ENCODE measurements at places on chromosomes 1 and 21.

GRCh38 chr1:214458541-214458940, 92.9 kb downstream of the PTPN14 start:
- no peak for DNase-seq

DNA sequence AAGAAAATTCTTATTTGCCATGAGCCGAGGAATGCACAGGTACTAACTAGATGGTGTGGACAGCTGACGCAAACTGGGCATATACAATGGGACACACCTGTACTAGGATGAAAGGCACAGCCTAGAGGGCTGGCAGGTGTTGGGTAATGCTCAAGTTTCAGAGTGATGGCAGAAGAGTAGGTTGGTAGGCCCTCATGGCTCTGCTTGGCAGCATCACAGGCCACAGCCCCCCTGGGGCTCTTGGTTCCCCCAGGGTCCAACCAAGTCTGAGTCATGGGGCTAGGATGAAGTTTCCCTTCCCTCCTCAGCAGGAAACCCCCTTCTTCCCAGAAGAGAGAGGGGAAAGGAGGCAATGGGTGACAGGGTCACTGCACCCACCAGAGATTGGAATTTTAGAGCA, 35.2 kb downstream of the SPEN start:
- DNase-seq: no peak

GRCh38 chr1:183838221-183838620, 33.3 kb downstream of the RGL1 start:
- DNase-seq: no peak

DNA sequence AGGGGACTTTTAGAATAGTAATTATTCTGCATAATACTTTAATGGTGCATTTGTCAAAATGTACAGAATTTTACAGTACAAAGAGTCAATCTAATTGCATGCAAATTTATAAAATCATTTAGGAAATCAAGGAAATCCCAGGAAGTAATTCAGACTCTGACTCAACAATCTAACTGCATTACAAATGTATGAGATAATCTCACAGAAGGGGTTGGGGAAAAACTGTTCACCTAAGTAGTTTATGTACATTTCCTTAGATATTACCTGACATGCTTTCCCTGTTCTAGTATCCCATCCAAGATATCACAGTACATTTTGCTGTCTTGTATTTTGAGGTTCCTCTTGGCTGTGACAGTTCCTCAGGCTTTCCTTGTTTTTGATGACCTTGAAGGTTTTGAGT, 4.7 kb downstream of the CRB1 start:
- DNase-seq: no peak

- no peak for DNase-seq
Measured at GRCh38 chr1:31435471-31436409, 22.7 kb downstream of the SERINC2 start.

DNA sequence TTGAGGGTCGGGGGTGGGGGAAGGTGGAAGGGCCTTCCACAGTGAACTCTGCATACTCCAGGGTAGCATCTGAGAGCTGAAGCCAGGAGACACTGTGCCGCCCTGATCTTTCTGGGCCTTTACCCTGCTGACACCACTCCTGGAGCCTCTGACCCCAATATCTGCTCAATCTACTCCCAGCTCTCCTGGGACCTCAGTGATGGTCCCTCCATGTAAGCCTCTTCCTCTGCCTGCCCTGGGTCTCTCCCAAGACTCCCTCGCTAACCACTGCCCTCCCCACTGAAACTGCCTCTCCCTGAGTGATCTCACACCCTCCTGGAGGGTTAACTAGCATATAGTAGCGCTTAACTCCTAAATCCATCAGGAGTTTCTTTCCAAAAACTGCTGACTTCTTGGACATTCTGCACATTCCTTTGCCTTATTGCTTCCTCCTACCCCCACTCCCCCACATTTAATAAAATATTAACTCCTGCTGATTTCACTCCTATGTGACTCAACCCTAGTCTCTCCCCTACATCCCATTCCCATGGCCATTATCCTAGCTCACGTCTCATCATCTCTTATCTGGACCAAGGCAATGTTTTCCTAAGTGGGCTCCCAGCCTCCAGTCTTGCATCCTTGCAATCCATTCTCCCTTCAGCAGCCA, 145.6 kb downstream of the HMGB4 start:
- DNase-seq: no peak

DNA sequence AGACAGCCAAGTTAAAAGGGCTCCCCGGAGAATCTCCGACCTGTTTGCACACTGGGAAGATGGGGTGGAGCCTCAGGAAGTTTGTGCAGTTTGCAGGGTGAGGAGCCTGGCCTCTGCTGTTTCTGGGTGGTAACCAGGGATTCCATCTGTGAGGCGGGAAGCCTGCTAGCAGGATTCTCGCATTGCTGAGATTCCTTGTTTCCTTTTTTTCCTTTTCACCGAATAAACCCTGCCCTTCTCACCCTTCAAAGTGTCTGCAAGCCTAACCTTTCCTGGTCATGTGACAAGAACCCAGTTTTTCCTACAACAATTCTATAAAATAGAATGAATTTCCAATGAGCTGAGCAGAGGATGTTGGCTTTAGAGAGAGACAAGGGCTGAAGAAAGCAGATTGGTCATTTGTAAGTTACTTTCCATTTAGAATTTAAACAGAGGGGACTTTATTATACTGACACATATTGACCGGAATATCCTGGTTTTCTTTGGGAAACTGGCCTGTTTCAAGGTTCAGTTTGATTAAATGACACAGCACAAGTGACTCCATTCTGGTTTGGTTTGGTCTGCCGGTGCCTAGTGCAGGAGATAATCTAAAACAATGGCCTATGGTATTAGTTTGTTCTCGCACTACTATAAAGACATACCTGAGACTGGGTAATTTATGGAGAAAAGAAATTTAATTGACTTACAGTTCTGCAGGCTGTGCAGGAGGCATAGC, 48.7 kb upstream of the DNAH14 start:
- DNase-seq: no peak

DNA sequence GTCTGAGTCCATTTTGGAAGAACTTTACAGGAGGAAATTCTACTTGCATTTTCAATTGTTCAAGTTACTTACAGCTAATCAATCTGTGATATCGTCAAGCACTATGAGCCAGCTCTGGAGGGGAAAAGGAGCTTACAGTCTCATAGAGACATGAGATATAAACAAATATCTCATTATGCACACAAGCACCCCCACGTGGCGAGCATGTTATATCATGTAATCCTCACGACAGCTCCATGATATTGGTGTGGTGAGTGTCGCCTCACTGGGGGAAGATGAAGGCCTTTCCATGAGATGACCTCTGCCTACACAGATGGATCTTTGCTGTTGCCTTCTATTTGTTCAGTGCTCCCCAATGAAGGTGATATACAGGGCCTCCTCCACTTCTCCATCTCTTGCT, 34.6 kb downstream of the TNR start:
- DNase-seq: no peak

- DNase-seq: no peak
Measured at GRCh38 chr1:96510911-96511310, 210.7 kb upstream of the PTBP2 start.

DNA sequence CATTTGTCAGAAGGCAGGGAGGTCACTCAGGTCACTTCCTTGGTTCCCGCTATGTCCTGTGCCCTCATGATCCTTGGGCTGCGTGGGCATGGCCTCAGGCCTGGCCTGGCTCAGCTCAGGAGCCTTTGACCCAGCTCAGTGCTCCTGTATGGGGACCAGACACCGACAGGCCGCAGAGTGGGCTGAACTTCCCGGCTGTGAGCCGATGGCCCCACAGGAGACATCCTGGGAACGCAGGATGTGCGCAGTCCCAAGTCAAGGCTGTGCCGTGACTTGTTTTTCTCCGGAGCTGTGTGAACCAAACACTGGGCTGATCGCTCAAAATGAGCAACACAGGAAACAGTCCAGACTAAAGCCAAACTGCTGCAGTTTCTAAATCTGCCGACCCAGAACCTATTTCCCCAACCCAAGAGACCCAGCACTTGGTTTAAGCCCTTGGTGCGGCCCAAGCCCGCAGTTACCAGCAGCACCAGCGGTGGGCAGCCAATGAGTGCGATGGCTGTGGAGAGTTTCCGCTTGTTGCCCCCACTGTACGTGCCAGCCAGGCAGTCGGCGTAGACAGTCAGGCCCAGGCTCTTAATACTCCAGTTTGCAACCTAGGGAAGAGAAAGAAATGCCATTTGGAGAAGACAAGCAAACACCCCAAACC, 92.3 kb upstream of the GCLM start:
- DNase-seq: no peak

DNA sequence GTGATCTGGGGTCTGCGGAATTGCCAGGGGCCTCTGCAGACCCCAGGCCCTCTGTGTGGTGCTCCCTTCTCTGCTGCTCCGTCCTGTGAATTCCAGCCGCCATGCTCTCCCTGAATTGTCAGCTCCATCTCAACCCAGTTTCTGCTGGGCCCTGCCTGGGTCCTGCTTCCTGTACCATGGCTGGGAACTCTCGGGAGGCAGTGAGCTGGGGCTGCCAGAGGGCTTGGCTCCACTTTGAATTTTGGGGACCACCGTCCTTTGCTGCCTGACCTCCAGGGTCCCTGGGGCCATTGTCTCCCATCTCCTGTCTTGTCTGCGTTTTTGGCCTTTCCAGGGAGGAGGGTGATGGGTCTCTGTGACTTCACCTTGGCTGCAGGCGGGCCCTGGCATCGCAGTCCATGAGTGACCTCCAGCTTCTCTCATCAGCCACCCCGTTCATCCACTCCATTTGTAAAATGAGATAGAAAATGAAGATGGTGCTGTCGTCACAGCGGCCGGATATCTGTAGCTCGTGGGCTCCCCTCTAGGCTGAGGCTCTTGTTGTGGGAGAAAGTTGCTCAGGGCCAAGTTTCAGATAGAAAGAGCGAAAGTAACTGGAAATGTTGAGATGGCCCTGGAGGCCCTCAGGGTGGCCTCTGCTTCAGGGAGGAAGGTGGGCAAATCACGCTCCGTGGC, 38.3 kb downstream of the SKI start:
- DNase-seq: no peak

GRCh38 chr1:3683197-3683596, 30.9 kb downstream of the TP73 start:
- DNase-seq: no peak
